Activated CD4-positive, alpha-beta T cell treated with anti-CD3 and anti-CD28 coated beads, Interleukin-2, amount 10 ng/mL, durations not matched to agents 7 days and 5 days (primary cell): ENCODE measurements at places on chromosomes 4 and X. TPM values are rescaled to one million over a fixed set of nuclear protein-coding genes. Genes with fewer than 3 reads are reported as not detected.

DNA sequence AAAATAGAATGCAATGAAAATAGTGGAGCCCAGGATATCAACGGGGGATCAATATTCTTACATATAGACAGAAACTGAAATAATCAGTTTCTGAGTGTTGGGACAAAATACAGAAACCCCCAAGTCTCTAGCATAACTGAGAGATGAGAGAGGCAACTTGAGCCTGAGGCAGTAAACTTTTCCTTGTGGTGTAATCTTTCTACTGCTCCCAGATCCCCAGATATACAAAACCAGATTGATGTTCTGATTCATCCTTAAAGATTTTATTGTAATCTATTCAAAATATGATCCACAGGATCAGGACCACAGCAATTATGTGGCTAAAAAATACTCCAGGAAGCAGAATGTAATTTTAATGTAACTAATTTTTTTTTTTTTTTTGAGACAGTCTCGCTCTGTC is 2282.6 kb downstream of the ARAP2 start:
- no peak for DNase-seq

GRCh38 chrX:20388594-20388993 is 121.9 kb upstream of the RPS6KA3 start:
- no peak for DNase-seq

The FHDC1 gene
- total RNA-seq, result 0.07 TPM

- no peak for DNase-seq
These were observed 42.6 kb upstream of the HOPX start for GRCh38 chr4:56723659-56724230.

DNA sequence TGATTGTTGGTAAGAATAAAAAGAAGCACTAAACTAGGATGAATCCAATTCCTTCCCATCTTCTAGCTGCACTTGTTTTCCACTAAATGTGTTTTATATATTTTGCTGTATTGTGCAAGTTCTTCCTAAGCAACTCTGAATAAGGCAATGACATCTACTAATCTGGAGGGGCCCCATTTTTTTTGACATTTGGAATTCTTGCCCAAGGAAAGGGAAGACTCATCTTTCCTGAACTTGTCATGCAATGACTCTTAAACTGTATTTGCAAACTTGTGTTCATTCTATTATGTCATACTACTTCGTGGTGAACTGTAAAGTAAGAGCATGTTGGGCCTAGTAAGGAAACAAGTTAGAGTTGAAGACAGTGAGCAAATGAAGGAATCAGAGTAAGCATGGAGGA is 45.9 kb downstream of the FREM3 start:
- DNase-seq, result no peak

- DNase-seq, result no peak
These were observed 52.8 kb downstream of the NLGN4X start for GRCh38 chrX:6175914-6176313.

- DNase-seq, result no peak
These were observed 1.1 kb downstream of the LIN54 start for GRCh38 chr4:83009529-83009928.

The MAGEA11 gene
- not detected for total RNA-seq

The MAGEA1 gene
- total RNA-seq, result not detected

DNA sequence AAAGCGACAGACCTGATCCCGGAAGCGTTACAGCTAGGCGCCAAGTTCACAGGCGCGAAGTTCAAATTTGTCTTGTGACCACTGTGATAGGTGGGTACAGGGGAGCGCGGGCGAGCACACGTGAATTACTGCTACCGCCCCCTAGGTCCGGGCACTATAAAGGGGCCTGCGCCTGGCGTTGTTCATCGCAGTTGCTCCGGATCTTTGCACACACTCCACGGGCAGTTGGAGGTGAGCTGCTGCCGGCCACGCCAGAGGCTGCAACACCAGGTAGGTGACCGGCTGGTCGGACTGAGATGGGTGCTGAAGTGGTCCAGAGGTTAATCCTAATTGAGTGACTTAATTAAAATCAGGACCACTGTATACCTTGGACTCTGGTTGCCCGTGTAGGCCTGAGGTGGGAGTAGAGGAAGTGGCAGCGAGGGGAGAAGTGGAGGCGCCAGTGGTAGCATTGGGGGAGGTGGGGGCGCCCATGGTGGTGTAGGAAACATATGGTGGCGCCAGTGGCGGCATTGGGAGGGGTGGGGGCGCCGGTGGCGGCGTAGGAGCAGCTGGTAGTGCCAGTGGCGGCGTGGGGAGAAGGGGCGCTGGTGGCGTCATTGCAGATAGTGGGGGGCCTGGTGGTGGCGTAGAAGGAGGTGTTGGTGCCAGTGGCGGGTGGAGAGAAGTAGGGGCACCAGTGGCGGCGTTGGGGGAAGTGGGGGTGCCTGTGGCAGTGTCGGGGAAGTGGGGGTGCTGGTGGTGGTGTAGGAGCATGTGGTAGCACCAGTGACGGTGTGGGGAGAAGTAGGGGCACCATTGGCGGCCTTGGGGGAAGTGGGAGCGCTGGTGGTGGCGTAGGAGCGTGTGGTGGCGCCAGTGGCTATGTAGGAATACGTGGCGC is at the start of gene GCNA:
GCNA (plus strand) TSS at position 185 of the 883 bp plus-strand sequence. CDS start 2,385 bp downstream, outside the sequence.
- DNase-seq, result no peak

- DNase-seq, result no peak
These were observed 465 bp downstream of the HNRNPH2 start for GRCh38 chrX:101408532-101408841.

The PROM1 gene
- total RNA-seq, result not detected

The ATP2B3 gene
- total RNA-seq, result 0.05 TPM

The MEPE gene
- total RNA-seq, result not detected

GRCh38 chr4:172858731-172859230 is 309.8 kb upstream of the GALNT7 start:
- no peak for DNase-seq

GRCh38 chr4:184293552-184293951 is 75.9 kb upstream of the ENPP6 start:
- no peak for DNase-seq

DNA sequence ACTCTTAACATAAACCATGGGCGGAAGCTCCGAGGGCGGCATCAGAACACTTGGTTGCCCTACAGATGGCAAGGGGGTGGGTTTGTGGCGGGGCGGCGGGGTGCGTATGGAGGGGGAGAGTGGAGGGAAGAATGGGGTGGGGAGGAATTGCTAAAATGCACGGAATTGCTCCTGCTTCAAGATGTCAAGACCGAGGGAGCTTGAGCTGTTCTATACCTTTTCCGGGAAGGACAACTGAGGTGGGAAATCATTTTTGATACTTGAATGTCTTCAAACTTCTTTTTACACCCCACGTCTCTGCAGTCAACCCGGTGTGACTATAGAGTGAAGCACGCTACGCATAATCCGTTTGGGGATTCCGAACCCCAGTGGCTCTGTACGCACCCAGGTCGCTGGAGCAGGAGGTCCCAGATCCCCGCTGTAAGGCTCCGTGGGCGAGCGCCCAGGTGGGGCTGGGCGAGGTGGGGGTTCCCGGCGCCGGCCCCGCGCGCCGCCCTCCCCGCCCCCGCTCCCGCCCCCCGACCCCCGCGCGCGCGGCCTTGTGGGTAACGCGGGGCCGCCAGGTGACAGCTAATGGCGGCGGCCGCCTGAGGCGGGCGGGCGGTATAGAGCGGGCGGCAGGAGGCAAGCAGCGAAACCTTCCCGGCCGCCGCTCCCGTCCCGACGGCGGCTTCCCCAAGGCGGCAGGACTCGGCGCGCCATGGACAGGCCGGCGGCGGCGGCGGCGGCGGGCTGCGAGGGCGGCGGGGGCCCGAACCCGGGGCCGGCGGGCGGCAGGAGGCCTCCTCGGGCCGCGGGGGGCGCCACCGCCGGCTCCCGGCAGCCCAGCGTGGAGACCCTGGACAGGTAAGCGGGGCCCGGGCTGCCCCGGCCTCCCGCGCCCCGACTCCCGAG is at the start of gene MTMR1:
MTMR1 (plus strand) TSS at position 566 of the 894 bp plus-strand sequence; CDS start at position 701, 135 bp downstream.
- peak; percentile 45 for DNase-seq

DNA sequence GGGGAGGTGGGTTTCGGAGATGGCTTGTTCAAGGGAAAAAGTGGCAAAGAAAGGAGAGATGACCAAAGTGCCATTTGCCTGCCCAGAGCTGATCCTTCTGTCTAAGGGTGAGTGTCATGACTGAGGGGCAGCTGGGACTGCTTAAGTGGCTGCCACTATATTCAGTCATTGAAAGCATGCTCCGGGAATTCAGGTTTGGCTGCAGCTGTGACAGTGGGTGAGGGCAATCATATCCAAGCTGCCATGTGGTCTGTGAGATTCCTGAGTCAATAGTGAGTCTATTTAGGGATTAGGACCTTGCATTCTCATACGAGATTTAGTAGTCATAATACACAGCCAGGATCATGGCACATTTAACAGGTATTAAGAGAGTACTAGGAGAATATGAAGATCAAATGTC is 138.8 kb upstream of the BANK1 start:
- no peak for DNase-seq

GRCh38 chr4:48153791-48154550 is 19.9 kb upstream of the TXK start:
- no peak for DNase-seq

DNA sequence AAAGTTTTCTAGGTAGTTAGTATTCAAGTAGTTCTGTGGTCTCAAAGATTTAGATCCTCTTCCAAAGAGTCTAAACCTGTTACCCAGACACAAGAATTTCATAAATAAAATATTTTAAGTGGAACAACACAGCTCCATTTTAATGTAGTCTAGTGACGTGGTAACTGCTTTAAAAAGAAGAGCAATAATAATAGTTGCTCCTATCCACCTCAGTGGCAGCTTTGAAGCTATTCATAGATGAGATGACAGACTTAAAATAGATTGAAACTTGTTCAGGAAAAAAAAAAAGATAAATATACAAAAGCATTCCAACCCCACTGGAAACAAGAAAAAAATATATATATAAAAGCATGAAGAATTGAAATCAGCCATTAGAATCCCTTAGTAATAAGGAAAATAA is 14.6 kb downstream of the SCOC start:
- no peak for DNase-seq

GRCh38 chrX:152165033-152165743 is 26.8 kb upstream of the MAGEA10 start:
- no peak for DNase-seq

DNA sequence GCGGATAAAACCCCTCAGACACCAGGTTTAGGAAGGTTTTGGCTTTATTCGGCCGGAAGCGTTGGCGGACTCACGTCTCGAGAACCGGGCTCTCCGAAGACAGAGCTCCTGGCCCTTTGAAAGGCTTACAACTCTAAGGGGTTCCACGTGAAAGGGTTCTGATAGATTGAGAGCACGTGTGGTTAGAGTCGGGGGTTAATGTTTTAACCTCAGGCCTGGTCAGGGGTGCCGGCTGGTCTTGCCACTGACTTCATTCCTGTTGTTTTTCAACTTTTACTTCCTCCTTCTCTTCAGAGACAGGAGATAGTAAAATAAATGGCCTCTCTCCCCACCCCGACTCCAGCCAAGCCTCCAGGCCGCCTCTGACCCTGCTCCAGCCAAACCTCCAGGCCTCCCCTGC is 4.7 kb upstream of the ASMT start:
- DNase-seq, result no peak

- DNase-seq, result peak; percentile 28
These were observed 460.3 kb downstream of the MID1IP1 start for GRCh38 chrX:39261446-39262147.
